NCI-H345 (cell line): ENCODE measurements at places on chromosomes 3 and 15.
A peak's percentile ranks its signal among the peaks of the same experiment; 100 is the strongest.

DNA sequence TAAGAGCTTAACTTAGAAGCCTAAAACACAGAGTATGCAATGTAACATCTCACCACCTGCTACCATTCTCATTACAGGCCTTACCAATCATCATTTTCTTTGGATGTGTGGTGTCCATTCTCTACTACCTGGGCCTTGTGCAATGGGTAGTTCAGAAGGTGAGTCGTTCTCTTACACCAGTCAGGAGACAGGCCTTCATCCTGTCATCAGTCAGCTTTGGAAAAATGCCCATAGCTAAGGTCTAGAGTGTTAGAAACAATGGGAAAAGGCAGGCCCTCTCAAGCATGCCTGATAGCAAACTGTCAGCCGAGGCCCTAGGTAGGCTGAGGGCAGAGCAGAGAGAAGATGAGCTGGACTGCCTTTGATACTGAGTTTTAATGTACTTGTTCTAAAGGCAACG is 13.5 kb downstream of the SLC28A2 start:
- DNase-seq = no peak

GRCh38 chr3:194032828-194033435 is 103.0 kb upstream of the HES1 start:
- DNase-seq = no peak

GRCh38 chr3:51691021-51691420 is 15.8 kb upstream of the GRM2 start:
- DNase-seq = no peak

DNA sequence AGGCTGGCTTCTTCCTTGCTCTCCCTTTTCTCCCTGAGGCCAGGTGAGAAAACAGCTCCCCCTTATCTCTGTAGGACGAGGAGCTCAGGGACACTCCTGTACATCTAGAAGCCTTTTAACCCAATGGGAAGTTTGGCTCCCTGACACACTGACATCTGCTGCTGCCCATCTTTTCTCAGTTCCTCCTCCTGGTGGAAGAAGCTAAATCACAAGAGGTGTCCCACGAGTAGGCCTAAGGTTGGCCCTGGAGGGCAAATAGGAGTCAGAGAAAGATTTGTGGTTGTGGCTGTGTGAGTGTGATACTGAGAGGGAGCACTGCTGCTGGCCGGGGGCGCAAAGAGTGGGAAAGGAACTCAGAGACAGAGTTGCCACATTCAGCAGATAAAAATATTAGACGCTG is 49.5 kb downstream of the ARHGAP31 start:
- no peak for DNase-seq

DNA sequence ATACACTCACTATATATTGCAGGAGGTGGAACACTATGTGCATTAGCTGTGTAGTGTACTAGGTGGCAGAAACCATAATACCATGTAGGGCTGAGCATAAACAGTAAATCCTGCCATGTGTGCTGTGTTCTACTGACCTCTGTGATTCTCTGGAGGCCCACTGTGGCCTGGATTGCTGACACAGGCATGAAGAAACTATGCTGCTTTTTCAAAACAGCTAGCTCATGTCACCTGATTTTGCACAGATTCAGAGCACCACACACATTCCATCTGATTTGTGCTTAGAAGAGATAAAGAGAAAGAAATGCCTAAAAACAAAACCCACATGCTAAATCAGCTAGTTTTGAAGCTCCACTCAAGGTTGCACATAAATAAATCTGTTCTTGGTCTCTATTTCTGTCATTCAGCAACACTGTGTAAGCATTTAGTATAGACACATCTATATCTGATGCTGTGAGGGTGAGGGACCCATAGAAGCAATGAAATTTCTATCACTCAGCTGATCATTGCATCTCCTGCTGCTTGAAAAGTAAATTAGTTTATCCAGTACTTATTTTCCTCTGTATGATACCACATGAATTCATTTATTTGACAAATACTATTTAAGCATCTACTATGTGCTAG is 1007.7 kb upstream of the SEMA6D start:
- no peak for DNase-seq

DNA sequence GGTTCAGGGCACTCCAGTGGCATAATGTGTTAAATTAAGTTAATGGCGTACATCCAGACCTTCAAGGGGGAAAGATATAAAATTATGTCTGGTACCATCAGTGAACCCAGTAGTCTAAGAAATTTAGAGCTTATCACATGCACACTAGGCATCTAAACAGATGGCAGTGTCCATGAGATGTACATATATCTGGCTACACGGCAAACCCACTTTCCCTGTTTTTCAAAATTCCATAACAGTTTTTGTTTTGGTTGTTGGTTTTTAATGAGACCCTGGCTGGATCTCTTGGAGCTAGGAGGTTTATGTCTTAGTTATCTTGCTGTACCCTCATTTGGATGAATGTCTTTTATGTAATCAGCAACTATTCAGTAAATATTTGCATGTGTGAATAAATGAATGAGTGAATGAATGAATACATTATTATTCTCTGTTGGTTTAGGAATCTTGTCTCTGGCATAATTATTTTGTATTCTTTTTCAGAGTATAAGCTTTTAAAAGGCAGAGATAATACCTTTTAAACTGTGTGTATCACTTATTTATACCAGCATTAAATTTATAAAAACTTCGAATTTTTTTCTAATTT is 3.1 kb upstream of the UTS2B start:
- no peak for DNase-seq

DNA sequence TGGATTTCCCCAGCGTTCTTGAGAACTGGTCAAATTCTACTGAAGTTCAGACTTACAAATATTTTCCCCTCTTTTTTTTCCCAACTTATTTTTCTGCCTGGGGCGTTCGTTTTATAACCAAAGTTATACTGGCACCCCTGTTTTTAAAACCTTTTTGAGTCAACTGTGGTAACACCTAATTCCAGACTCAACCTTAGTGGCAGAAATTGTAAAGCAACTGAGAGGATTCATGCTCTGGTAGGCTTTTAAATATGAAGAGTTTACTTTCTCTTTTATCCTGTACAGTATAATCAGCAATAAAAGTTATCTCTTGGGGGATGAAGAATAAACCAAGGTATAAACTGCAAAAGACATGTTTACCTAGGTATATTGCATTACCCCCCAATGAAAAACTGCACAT is 2.3 kb downstream of the IL5RA start:
- no peak for DNase-seq

DNA sequence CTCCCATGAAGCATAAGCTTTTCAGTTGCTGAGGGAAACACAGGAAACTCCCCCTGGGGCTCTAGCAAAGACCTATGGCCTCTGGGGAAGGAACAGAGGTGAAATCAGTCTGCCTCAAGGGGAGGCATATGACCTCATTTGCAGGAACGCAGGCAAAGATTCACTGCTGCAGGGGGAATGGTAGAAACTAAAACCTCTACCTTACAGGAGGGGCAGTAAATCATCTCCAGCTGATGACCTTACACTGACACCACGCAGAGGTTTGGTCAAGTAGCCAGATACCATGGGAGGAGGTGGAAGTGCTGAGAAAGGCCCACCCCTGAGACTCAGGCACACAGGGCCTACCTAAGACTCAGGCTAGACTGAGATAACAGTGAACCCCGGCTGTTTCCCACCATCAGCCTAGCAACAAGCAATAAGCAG is 81.1 kb downstream of the RAD18 start:
- DNase-seq = no peak

DNA sequence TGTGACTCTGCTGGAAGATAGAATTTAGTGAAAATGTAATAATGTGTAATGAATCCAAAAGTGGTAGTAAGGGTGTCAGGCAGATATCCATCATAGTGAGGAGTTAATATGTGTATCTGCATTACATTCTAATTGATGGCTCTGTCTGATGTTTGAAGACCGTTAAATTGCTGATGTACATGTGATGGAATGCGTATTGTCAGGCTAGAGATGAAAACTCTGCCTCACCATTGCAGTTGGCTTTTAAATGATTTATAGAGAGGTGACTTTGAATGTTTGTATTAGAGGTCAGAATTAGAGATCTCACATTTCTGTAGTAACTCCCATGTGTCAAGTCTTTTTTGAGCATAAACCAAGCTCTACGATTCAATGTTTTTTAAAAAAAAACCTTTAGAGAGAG is 234.6 kb downstream of the NAALADL2 start:
- no peak for DNase-seq

- no peak for DNase-seq
Observed at GRCh38 chr3:32413845-32414521, 22.3 kb downstream of the CMTM7 start.

DNA sequence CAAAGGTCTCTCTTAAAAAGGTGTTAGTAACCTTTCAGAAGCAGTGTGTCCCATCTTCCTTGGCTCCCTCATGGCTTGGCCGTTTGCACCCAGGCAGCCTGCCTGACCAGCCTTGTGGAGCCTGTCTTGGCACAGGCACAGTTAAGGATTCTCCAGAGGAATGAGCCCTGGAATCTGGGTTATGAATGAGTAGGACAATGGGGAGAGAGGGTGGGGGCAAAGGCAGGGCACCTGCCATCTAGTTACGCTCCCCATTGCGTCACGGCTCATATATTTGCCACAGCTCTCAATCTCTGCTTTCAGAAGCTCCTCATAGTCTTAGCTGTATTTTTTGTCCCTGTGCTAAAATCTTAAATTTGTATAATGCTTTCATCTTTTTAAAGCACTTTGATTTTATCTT is 50.6 kb downstream of the WDR76 start:
- no peak for DNase-seq

DNA sequence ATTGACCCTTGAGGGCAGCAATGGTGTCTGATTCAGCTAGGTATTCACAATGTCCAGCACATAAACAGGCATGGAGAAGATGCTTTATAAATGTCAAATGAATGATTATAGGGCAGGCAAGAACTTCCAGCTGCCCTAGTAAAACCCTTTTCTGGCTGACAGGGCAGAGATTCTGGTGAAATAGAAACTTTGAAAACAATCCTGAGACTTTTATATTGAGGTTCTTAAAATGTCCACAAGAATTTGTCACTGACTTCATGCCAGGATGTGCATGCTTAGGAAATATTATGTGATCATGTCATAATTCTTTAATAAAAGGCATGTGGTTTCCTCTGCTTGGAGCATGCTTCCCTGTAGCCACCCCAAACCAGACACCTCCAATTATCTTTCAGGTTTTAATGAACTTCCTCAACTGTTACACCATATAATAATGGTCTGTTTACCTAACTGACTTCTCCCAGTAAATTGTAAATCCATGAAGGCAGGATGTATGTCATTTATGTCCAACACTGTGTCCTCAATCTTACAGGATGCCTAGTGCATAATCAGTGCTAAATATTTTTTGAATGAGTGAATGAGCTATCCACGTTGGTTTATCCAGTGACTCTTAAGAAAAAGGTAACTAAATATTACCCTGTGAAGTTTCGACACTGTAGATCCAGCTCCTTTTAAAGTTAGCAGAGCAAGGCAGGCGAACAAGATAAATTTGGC is 43.4 kb upstream of the CLRN1 start:
- no peak for DNase-seq

- peak; percentile 57 for DNase-seq
Observed at GRCh38 chr15:81480645-81481053, 106.6 kb upstream of the TMC3 start.

DNA sequence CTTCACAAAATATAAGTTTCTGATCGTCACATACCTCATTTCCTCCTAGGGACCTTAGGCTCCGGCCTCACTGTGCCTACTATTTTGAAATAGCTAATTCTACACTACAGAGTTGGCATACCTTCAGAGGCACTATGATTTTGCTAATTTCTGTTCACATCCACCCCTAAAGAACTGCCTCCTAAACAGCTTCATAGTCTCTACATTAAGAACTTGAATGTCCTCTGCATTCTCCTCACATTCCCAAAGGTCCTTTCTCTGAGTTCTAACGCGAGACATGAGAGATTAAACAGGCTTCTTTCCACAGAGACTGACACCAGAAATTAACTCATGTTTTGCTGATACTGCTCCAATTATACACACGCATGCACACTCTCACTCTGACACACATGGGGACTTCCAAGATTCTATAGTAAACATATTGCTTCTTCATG is 75.5 kb downstream of the DLG1 start:
- no peak for DNase-seq

GRCh38 chr3:34782871-34783270 is 856.5 kb upstream of the ARPP21 start:
- peak; percentile 15 for DNase-seq

GRCh38 chr3:152818027-152818426 is 16.9 kb upstream of the P2RY1 start:
- no peak for DNase-seq

DNA sequence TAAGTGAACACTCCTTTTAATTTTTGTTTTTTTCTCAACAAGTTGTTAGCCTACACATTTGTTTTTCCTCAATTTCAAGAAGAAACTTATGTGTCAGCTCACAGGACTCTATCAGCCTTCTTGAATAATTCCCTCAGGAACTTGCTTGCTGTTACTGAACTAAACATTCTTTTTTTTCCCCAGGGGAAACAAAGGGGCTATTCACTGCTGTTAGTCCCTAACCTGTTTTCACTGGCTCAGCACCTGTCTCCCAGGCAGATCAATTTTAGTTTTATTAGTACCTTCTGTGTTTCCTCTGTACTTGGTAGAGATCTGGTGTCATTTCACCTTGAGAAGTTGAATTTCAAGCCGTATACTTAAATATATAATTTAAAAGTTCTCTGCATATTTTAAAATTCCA is 644.6 kb downstream of the CADM2 start:
- DNase-seq = no peak

DNA sequence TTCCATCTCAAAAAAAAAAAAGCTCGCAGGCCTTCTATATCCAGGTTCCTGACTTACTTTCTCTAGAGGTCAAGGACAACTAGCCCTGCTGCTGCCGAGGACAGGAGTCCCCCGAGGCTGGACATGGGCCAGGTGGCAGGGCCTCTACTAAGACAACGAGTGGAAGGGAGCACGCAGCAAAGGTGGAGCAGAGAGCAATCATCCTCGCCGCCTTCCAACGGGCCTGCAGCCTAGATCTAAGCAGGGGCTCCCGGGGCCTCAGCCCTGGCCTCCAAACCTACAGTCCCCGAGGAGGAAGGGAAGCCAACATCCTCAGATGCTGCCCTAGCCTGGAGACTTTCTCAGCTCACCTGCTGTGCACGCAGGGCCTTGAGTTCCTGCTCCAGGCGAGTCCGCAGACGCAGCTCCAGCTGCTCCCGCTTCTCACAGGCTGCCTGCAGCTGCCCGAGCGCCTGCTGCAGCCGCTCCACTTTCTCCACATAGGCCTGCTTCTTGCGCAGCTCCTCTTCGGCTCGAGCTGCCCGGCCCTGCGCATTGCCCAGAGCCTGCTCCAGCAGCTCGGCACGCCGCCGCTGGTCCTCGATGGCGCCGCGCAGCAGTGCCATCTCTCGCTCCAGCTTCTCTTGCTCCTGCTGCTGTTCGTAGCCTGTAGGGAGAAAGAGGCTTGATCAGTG is 12.9 kb downstream of the AMOTL2 start:
- no peak for DNase-seq

- DNase-seq = no peak
Observed at GRCh38 chr3:136637176-136637575, 115.0 kb downstream of the STAG1 start.

DNA sequence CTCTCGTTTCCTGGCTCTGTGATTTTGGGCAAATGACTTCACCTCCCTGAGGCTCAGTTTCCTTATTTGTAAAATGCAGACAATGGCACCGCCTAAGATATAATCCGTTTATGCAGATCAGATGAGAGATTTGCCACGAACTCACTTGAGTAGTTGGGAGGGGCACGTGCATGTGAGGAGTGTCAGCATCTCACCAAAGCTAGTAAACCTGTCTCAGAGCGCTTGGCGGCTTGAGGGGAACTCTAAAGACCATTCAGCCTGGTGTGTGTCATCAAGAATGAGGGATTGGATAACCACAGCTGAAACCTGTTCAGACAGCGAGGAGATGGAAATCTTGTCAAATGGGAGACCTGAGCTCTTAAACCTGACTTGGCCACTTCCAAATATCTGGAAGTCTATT is 48.7 kb downstream of the BDH1 start:
- no peak for DNase-seq

GRCh38 chr3:120681506-120682038 is 467 bp downstream of the HGD start:
- DNase-seq = no peak
